ENCODE measurements at places on chromosomes 7 and 10.

DNA sequence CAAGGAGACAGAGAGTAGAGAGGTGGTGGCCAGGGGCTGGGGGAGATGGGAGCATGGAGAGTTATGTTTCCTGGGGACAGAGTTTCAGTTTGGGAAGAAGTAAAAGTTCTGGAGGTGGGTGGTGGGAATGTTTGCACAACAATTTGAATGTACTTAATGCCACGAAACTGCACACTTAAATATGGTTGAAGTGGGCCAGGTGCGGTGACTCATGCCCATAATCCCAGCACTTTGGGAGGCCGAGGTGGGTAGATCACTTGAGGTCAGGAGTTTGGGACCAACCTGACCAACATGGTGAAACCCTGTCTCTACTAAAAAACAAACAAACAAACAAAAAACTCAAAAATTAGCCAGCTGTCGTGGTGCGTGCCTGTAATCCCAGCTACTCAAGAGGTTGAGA is 137.2 kb downstream of the PFKFB3 start:
- H3K4me1 ChIP-seq, result no peaks in the 10 kb centered on the region
- H3K4me3 ChIP-seq, result no peak overlapping the region
- H3K36me3 ChIP-seq, result no peaks in the 10 kb centered on the region

DNA sequence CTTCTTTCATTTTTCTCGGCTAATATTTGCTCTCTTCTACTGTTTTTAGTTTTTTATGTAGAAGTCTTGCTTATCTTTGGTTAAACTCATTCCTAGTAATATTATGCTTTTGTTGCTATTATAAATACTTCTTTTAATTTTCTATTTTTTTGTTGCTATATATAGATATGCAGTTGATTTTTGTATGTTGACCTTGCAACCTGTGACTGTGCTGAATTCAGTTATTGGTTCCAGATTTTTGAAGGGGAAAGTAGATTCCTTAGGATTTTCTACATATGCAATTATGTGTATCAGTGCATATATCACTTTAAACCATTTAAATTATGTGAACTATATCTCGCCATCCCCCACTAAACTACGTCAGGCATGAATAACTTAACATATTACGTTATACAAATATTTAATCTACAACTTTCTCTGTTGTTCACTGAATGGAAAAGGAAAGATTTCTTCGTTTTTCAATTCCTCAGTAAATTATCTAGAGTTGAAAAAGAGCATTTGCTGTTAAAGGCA is 71.5 kb downstream of the IDE start:
- H3K4me1 ChIP-seq, result no peaks in the 10 kb centered on the region
- no peak overlapping the region for H3K27ac ChIP-seq
- H3K27me3 ChIP-seq, result no peaks in the 10 kb centered on the region
- peaks cover 19% of the 10 kb centered on the region for H3K36me3 ChIP-seq
- H3K4me3 ChIP-seq, result no peak overlapping the region

- H3K4me3 ChIP-seq, result no peak overlapping the region
- no peak overlapping the region for H3K27ac ChIP-seq
- DNase-seq, result no peak
- H3K4me1 ChIP-seq, result no peaks in the 10 kb centered on the region
These were observed 348.8 kb downstream of the SDK1 start for GRCh38 chr7:3649678-3650440.

DNA sequence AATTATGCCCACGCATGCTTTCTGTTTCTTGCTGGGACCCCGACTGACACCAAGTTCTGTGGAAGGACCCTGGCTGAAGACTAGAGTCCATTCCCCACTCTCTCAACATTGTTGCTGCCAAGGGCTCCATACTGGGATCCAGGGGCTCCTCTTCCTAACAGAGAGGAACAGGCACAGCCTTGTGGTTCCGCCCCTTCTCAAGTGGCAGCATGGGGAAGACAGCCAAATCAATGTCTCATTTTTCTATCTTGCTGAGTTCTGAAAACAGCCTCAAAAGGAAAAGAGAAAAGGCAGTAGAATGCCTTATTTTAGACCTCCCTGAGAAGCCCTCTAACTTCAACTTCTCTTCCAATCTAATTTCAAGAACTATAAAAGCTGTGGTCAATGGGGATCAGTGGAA is 23.7 kb upstream of the LAMB1 start:
- H3K4me1 ChIP-seq, result no peaks in the 10 kb centered on the region
- no peaks in the 10 kb centered on the region for H3K36me3 ChIP-seq
- H3K27ac ChIP-seq, result no peak overlapping the region

DNA sequence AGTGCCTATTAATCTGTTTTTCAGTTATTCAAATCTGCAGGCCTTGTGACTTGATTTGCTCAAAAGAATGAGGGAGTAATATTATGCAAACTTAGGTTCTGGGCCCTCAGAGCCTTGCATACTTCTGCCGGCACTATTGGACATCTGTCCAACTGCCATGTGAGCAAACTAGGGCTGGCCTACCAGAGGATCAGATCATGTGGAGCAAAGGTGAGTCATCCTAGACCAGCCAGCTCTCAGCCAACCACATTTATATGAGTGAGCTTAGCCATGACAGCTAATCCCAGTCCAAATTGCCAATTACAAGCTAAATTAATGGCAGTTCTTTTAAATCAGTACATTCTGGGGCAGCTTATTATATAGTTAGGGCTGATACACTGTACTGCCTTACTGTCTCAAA is 69.6 kb downstream of the SDHAF3 start:
- peaks cover 14% of the 10 kb centered on the region for H3K36me3 ChIP-seq
- DNase-seq, result no peak
- H3K27me3 ChIP-seq, result peaks cover 5% of the 10 kb centered on the region
- H3K4me1 ChIP-seq, result no peaks in the 10 kb centered on the region

DNA sequence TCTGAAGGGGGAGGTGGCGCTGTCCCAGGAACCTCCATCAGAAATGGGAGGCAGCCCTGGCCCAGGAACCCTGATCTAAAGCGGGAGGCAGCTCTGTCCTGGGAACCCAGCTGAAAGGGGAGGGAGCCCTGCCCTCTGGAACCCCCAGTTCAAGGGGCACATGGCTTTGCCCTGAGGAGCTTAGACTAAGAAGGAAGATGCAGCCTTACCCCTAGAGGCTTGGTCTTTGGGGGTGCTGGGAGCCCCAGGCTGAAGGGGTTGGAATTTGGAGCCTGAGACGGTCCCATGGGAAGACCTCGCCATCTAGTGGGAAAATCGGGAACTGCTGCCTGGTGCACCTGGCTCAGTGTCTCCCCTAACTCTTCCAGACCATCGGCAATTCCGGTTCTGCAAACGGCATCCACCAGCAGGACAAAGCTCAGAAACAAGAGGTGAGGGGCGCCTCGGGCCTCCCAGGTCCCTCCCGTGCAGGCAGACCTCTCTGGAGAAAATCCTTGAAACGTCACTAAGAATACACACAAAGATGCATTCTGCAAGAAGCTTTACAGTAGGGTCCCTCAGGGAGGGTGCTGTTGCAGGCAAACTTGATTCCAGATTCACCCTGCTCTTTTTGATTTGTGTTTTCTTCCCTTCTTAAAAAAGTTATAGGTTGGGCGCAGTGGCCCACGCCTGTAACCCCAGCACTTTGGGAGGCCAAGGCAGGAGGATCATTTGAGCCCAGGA is 52.4 kb upstream of the GTF2IRD1 start:
- no peak overlapping the region for H3K4me3 ChIP-seq
- no peaks in the 10 kb centered on the region for H3K4me1 ChIP-seq
- no peaks in the 10 kb centered on the region for H3K36me3 ChIP-seq
- no peaks in the 10 kb centered on the region for H3K27me3 ChIP-seq

- DNase-seq, result no peak
- H3K4me3 ChIP-seq, result no peak overlapping the region
- peaks cover 29% of the 10 kb centered on the region for H3K4me1 ChIP-seq
- H3K36me3 ChIP-seq, result peaks cover 4% of the 10 kb centered on the region
These were observed 819 bp downstream of the UNCX start for GRCh38 chr7:1233333-1234048.

- H3K4me1 ChIP-seq, result peaks cover 2% of the 10 kb centered on the region
- DNase-seq, result no peak
- no peaks in the 10 kb centered on the region for H3K36me3 ChIP-seq
- H3K27me3 ChIP-seq, result no peaks in the 10 kb centered on the region
- no peak overlapping the region for H3K27ac ChIP-seq
These were observed 109.6 kb downstream of the NKX6-2 start for GRCh38 chr10:132676193-132676891.

DNA sequence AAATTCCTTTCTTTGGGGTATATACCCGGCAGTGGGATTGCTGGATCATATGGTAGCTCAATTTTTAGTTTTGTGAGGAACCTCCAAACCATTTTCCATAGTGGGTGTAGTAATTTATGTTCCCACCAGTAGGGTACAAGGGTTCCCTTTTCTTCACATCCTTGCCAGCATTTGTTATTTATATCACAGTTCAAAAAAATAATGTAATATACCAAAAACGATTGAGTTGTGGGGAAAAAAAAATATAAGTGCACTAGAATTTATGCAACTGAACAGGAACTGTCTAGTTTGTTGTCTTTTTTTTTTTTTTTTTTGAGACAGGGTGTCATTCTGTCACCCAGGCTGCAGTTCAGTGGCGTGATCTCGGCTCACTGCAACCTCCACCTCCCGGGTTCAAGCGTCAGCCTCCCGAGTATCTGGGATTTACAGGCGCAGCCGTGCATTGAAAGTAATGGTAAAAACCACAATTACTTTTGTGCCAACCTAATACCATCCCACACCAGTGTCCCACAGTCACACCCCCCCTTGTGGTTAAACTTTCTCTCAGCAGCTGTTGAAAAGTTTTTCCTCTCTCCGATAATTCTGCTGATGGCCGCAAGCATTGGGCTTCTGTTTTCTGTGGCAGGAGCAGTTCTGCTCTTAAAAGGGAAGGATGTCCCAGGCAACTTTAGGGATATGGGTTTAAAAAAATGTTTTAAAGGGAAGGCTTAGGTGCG is 6.8 kb upstream of the LAT2 start:
- peaks cover 6% of the 10 kb centered on the region for H3K27me3 ChIP-seq
- peak; percentile 44 for DNase-seq
- peak overlapping the region; percentile 43 for H3K27ac ChIP-seq
- peak overlapping the region; percentile 68 for H3K4me3 ChIP-seq
- peaks cover 36% of the 10 kb centered on the region for H3K4me1 ChIP-seq

DNA sequence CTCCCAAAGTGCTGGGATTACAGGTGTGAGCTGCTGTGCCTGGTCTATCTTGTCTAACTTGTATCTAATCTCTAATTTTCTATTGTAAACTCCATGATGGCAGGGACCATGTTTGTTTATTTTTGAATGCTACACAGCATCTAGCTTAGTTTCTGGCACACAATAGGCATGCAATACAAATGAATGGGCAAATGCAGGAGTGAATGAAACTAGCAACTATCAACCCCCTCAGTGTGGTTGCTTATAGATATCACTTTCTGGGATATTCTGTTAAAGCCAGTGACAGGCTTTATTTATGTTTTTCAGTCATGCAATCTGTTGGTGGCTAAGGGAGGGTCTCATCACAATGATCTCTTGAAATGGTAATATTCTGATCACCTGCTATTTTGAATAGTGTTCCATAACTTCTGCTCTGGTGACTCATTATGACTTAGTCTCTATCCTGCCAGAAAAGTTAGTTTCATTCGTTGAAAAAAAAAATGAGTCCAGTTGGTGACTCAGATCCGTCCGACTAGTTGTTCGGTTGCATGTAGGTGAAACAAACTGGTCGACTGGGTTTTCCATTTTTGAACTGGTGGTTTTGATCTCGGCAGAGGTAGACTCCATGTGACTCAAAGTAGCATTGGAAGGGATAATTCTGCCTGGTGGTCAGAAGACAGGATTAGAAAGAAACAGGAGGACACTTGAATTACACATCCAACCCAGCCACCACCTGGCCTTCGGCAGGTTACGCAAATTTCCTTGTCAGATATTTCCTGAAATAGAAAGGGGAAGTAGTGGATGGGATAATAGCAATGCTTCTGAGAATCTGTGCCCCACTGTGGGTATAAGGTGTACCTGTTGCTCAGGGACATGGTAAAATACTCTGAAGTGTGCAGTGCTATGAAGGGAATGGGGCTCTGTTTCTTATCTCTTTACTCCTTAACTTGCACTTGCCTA is 76.8 kb downstream of the GATA3 start:
- H3K27me3 ChIP-seq, result peaks cover 8% of the 10 kb centered on the region
- H3K4me3 ChIP-seq, result no peak overlapping the region
- peaks cover 19% of the 10 kb centered on the region for H3K4me1 ChIP-seq
- no peak overlapping the region for H3K27ac ChIP-seq

- no peak overlapping the region for H3K4me3 ChIP-seq
- H3K36me3 ChIP-seq, result peaks cover 8% of the 10 kb centered on the region
- H3K27ac ChIP-seq, result no peak overlapping the region
- no peak for DNase-seq
- H3K27me3 ChIP-seq, result peaks cover 22% of the 10 kb centered on the region
- H3K4me1 ChIP-seq, result peaks cover 18% of the 10 kb centered on the region
These were observed 138.3 kb upstream of the FGFR2 start for GRCh38 chr10:121736315-121737130.

DNA sequence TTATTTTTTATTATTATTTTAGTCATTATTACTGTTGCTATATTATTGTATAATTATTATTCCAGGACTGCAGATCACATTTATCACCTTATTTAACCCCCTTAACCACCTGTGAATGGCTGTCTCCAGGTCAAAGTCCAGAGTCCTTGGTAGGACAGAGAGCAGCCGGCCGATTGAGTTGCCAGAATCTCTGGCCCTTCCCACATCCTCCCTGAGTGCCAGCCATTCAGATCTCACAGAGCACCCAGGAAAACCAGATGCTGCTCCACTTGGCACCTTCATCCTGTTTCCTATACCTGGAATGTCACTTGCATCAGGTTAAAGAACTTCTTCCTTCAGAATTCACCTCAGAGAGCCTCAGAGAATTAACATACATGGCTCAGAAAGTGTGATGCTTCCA is 101.1 kb downstream of the ELAPOR2 start:
- no peak for DNase-seq
- H3K27me3 ChIP-seq, result peaks cover 2% of the 10 kb centered on the region
- no peak overlapping the region for H3K4me3 ChIP-seq
- H3K36me3 ChIP-seq, result no peaks in the 10 kb centered on the region
- no peaks in the 10 kb centered on the region for H3K4me1 ChIP-seq

DNA sequence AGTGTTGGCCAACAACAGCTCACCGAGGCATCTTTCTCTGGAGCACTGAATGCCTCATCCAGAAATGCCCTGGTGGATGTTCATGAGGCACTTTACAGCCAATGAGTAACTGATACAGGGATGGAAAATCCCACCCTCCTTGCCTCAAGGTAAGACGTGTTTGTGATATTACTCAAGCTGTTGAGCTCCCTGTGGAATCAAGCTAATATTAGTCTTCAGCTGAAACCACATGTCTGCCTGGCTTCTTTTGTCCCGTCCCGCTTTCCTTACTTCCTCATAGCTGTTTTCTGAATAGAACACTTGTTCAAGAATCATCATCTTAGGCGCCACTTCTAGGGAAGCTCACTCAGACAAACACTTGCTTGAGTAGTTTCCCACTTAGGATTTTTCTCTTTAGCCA is 422.4 kb downstream of the INHBA start:
- H3K4me3 ChIP-seq, result no peak overlapping the region
- no peak for DNase-seq
- no peak overlapping the region for H3K27ac ChIP-seq
- no peaks in the 10 kb centered on the region for H3K36me3 ChIP-seq
- peaks cover 2% of the 10 kb centered on the region for H3K27me3 ChIP-seq
- H3K4me1 ChIP-seq, result no peaks in the 10 kb centered on the region

GRCh38 chr10:52597189-52597863 is 175.3 kb downstream of the MBL2 start:
- no peaks in the 10 kb centered on the region for H3K4me1 ChIP-seq
- H3K27ac ChIP-seq, result no peak overlapping the region
- H3K4me3 ChIP-seq, result no peak overlapping the region
- H3K36me3 ChIP-seq, result no peaks in the 10 kb centered on the region

- H3K27ac ChIP-seq, result peak overlapping the region; percentile 75
- peaks cover 92% of the 10 kb centered on the region for H3K4me1 ChIP-seq
- no peaks in the 10 kb centered on the region for H3K36me3 ChIP-seq
- DNase-seq, result no peak
- no peaks in the 10 kb centered on the region for H3K27me3 ChIP-seq
These were observed 12.5 kb downstream of the WDR37 start for GRCh38 chr10:1068380-1069361.

GRCh38 chr7:39384386-39384785 is 181.8 kb upstream of the YAE1 start:
- no peak overlapping the region for H3K27ac ChIP-seq
- DNase-seq, result no peak
- no peaks in the 10 kb centered on the region for H3K27me3 ChIP-seq
- H3K36me3 ChIP-seq, result no peaks in the 10 kb centered on the region
- H3K4me1 ChIP-seq, result no peaks in the 10 kb centered on the region

All from immature natural killer cell (primary cell).